Activated CD8-positive, alpha-beta memory T cell treated with anti-CD3 and anti-CD28 coated beads for 4 hours (primary cell): ENCODE measurements at places on chromosomes 2 and 18.

DNA sequence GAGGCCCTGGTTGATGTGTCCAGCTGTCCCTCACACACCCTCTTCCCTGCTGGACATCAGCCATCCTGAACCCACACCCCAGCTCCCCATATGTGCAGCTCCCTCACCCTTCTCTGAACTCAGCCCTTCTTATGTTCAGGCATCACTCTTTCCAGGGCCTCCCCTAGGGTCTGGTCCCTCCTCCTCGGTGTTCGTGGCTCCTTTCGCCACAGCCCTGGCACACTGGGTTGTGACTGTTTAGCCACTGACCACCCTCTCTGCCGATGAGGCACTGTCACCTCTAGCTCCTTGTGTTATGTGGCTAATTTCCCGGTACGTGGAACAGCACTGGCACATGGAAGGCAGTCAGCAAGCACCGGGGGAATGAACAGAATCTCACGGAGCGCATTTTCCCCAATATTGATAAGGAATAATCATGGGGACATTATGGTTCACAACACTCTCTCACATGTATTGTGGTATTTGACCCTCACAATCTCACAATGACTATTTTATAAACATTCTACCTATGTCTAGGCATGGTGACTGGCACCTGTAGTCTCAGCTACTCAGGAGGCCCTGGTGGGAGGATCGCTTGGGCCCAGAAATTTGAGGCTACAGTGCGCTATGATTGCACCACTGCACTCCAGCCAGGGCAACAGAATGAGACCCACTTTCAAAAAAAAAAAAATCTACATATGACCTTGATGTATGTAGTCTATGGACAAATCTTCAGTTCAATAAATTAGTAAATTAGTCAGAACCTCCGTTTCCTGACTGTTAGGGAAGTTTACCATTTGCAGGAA, 292.1 kb downstream of the MYT1L start:
- DNase-seq, result no peak

GRCh38 chr2:85911814-85912692, 23.3 kb upstream of the ST3GAL5 start:
- no peak for DNase-seq

GRCh38 chr18:13443552-13443951, 225.0 kb downstream of the LDLRAD4 start:
- DNase-seq, result no peak

DNA sequence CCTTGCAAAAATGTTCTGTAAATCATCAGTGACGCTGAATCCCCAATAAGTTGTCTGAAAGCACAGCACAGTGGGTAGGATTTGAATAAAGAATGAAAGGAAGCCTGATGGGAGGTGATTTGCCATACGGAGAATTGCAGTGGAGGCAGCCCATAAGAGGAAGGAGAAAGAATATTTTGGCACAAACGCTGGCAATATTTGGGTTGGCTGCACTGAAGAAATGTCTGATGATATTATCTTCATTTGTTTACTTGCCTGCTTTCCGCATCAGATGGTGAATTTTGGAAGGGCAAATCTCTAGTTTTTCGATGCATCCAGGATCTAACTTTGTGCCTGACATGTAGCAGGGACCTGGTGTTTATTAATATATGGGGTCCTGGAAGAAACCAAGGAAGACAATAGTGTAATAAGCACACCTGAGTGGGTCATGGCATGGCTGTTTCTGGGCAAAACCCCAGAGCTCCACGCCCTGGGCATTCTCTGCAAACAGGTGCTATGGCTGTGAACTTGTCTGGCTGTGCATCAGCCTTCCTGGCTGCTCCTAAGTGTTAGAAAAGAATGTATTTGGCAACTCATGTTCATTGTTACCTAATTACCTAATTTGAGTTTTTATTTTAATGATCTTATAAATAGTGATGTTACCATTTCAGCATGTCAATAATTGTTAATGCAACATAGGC, 5.9 kb downstream of the GALR1 start:
- no peak for DNase-seq

DNA sequence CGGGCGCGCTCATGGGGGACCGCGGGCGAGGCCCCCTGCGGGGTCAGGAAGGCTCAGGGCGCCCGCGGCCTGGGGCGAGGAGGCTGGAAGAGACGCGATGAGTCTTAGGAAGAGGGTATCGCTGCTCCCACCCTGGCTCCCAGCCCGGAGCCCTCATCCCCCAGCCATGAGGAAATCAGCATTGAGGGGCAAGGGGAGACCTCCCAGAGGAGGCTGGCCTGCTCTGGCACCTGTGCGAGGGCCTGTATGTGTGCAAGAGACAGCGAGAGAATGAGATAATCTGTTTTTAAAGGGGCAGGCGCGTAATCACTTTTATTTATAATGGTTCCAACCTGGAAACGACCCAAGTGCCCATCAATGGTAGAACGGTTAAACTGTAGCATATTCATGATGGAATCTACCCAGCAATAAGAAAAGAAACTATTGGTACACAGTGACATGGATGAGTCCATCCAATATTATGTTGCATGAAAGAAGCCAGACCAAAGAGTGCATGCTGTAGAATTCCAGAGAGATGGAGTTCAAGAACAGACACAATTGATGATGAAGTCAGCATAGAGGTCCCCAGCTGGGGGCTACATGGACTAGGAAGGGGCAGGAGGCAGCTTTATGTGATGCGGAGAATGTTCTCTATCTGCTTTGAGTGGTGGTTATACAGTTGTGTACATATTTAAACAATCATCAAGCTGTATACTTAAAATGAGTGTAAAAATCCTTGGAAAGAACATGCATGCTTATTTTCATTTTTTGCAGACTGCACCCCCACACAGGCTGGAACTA, 14.4 kb downstream of the FBXO41 start:
- no peak for DNase-seq
